ENCODE measurements at places on chromosomes 3 and 15.

GRCh38 chr3:64441861-64442260 is 216.6 kb upstream of the PRICKLE2 start:
- DNase-seq, result no peak

DNA sequence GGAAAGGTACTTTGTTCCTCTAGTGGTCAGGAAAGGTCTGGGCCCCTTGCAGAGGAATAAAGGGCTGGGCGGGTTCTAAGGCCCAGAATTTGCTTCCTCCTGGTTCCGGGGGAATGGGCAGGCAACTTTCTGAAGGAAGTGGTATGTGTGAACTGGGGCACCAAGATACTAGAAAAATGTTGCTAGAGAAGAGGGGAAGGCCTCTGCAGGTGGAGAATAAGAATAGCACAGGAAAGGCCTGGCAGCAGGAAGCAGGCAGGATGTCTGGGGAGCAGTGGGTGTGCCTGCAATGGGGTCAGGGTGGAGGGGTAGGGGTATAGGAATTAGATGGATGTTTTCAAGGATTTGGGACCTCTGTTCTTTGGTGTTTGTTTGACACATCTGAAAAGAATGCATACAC is 2.0 kb downstream of the SLC22A13 start:
- no peak for DNase-seq

- DNase-seq, result no peak
Measured at GRCh38 chr3:195549931-195550519, 6.9 kb upstream of the PPP1R2 start.

GRCh38 chr15:55133972-55134371 is 62.8 kb downstream of the RSL24D1 start:
- DNase-seq, result no peak
